ENCODE measurements at places on chromosomes 5 and 9.
A peak's percentile ranks its signal among the peaks of the same experiment; 100 is the strongest.

DNA sequence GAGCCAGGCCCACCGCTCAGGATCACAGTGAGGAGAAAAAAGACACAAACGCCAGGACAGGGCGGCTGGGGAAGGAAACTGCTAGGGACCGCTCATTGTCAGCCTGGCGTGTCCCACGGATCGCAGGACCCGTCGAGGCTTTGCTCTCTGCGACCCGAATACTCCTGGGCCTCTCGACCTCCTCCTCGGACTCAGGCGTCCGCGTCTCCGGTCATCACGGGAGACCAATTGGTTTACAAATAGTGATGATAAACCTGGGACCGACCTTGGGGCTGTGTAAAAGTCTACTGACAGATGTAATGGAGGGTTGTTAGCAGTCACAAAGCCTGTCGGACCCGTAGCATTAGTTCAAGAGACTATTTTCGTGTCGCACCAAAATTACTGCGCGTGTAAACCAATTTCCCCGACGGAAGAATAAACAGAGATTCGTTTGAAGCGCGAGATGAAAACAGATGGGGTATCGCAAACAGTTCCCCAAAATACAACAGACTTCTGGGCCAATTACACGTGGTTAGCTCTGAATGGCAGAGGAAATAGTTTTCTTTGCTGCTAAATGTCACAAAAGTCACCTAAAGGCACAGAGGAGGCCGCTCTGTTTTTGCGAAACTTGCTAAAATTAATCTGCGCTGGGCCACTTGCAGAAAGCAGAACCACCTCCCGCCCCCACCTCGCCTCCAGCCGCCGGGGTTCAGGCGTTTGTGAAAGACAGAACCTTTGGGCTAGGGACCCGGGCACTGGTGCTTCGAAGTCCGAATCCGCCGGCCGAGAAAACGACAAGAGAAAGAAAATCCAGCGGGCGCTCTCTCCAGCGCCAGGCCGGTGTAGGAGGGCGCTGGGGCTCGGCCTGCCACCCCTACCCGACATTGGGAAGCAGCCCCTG lies 67.6 kb downstream of the FOXD1 start:
- no peak for DNase-seq

- DNase-seq, result peak; percentile 46
Observed at GRCh38 chr5:31021181-31021624, 172.3 kb upstream of the CDH6 start.

DNA sequence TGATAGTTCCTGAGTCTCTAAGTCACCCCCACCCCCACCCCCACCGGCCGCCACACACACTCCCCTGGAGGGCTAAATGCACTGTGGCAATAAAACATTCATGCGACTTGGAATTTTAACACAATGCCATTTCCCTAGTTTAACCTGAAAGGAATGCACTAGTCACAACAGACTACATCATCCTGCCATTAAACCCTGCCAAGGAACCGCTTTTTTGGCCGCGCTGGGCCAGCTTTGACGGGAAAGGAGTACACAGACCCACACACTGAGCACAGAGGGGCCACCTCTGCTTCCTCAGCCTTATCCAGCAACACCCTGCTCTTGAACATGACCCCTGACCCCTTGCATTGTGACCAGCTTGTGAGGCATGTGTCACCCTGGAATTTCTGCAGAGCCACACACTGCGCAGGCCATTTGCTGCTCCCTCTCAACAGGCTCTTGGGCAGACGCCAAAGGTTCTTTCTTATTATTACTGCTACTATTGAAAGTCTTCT lies 165.3 kb downstream of the BNC2 start:
- peak; percentile 95 for DNase-seq

GRCh38 chr5:67992923-67993322 lies 222.6 kb upstream of the PIK3R1 start:
- no peak for DNase-seq

- no peak for DNase-seq
Observed at GRCh38 chr9:132440735-132441134, 30.7 kb downstream of the CFAP77 start.

GRCh38 chr9:123828449-123828848 lies 101.5 kb downstream of the DENND1A start:
- DNase-seq, result peak; percentile 1

GRCh38 chr9:4904322-4905134 lies 80.5 kb upstream of the JAK2 start:
- DNase-seq, result no peak

DNA sequence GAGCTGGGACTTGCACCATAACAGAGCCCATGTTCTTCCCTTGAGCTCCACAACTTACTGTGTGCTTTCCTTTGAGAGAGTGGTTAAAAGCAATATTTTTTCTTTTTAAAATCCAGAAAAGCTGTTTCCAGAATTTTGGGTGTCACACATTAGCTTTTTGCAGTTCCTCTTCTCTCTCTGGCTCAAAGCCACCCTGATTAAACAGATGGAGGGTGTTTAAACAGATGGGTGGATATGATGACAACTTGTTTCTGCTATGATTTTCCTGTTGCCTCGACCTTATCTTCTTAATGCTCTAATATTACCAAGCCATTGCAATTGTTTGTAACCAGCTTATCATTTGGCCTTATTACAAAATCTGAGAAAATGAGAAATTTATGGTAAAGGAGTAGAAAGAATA lies 22.9 kb upstream of the CFAP95 start:
- DNase-seq, result no peak

GRCh38 chr9:121929893-121930875 lies 162.9 kb downstream of the TTLL11 start:
- peak; percentile 13 for DNase-seq

DNA sequence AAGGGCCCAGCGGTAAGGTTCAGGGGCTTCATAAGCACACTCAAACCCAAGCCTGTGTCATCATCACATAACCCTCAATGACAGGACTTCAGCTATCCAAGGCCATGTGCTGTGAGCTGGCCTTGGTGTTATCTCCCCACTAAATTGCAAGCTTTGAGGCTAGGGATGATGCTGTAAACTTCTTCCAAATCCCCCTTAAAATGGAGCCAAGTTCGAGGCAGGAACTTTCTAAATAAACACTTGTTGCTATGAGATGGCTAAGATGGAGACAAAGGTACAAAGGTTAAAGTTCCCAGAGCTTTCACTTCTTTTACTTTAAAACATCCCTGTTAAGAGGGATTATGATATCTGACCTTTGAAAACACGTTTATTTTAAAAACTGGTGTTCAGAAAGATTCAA lies 123.6 kb downstream of the MYO10 start:
- DNase-seq, result no peak

DNA sequence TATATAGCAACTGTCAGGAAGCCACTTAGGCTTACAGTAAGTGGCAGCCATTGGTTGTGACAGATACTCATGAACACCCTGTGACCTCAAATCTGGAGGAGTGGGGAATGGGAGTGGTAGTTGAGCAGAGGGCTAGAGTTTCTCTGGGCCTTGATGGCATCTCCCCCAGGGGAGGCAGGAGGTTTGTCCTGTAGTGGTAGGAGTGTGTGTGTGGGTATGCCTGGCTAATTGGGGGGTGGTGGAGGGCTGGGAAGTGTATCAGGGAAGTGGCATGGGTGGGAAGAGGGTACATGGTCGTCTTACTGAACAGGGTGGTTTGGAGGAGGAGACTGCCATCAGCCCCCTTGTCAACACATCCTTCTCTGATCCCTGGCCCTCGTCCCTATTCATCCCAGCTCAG lies 71.5 kb downstream of the PSD2 start:
- DNase-seq, result no peak

- DNase-seq, result peak; percentile 83
Observed at GRCh38 chr9:25677301-25678146, 720 bp downstream of the TUSC1 start.

GRCh38 chr5:148841519-148841918 lies 15.1 kb downstream of the ADRB2 start:
- no peak for DNase-seq

DNA sequence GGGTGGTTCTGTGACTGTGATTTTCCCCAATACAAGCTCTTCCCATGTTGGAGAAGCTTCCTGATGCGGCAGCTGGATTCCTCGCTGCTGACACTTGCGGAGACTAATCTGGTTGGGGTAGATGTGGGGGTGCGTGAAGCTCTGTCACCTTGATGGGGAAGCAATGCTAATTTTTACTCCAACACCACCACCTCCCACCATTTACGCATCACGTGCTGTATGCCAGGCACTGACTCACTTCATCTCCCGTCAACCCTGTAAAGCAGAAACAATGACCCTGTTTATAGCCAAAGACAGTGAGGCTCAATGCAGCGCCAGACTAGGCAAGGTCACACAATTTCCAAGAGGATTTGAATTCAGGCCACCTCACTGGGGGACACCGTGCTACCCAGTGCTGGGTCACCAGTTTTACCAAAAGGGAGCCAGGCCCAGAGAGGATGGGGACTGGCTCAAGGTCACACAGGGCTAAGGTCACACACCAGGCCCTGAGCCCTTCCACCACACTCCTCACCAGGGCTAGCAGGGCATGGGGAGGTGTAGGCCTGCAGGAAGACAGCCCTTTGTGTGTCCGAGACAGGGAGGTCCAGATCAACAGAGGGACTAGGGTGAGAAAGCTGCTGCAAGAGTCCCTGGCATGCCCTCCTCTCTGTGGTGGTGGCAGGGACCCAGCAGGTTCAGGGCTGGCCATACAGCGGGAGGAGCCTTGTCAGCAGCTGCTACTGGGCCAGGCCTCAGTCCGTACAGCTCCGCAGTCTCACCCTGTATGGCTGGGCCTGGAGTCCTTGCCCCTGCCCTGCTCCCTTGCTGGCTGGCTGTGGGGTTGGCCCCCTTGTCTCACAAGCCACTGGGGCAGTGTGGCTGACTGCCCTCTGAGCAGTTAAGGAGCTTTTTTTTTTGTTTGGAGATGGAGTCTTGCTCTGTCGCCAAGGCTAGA lies 3.3 kb downstream of the STKLD1 start:
- DNase-seq, result no peak

GRCh38 chr5:104915226-104915625 lies 1352.6 kb upstream of the NUDT12 start:
- DNase-seq, result no peak

GRCh38 chr5:171776770-171777759 lies 8.6 kb upstream of the SMIM23 start:
- DNase-seq, result no peak

GRCh38 chr9:109036744-109037680 lies 23.7 kb upstream of the CTNNAL1 start:
- DNase-seq, result peak; percentile 9

DNA sequence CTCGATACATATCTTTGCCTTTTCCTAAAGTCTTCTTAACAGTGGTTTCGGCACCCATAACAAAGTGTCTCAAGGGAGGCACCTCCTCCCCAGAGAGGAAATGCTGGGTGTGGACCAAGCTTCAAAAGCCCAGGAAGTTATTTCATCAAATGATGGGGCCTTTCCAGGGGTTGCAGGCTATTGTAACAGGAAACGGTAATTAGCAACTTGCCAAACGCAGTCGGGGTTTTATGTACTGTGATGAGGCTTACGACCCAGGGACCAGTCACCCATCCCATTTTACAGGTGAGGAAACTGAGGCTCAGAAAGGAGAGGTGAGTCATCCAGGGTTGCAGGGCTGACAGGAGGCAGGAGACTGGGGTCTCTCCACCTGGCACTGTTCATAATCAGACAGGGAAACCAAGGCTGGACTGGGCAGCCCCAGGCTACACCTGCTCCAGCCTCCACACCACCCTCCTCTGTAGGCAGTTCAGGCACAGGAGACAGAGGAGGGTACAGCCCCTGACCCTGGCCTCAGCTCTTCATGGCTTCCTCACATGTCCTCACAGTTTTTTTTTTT lies 30.0 kb upstream of the SUSD3 start:
- no peak for DNase-seq

GRCh38 chr5:115381911-115382662 lies 85.6 kb upstream of the CCDC112 start:
- DNase-seq, result no peak

- no peak for DNase-seq
Observed at GRCh38 chr5:54275361-54275760, 35.0 kb downstream of the ARL15 start.

- DNase-seq, result no peak
Observed at GRCh38 chr9:107768224-107768623, 278.7 kb upstream of the KLF4 start.

DNA sequence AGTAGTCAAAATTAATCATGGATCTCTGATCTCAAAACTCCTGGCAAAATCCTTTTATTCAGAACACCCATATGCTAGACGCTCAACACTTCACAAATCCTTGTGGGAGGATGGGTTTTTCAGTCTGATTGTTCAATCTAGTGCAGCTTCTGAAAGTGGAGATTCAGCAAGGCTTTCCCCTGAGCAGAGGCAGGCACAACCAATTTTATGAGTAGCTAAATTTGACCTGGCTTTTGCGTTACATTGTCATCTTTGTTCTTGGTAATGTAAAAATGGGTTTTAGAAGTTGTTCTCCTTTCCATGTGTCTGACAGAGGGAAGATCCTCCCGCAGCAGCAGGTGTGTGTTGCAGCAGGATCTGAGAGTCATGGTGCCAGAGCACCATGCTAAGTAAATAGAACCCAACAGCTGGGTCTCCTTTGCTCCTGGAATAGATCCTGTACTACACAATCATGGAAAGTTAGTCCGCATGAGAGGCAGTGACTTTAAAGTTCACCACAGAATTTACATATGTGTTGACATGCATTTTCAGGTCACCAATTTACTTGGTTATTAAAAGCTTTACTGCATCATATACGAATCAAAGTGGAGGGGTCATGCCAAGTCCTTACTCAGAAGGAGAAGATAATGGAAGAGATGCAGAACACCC lies 70.1 kb upstream of the MEF2C start:
- DNase-seq, result no peak

GRCh38 chr5:107364443-107365319 lies 306.1 kb downstream of the EFNA5 start:
- no peak for DNase-seq

DNA sequence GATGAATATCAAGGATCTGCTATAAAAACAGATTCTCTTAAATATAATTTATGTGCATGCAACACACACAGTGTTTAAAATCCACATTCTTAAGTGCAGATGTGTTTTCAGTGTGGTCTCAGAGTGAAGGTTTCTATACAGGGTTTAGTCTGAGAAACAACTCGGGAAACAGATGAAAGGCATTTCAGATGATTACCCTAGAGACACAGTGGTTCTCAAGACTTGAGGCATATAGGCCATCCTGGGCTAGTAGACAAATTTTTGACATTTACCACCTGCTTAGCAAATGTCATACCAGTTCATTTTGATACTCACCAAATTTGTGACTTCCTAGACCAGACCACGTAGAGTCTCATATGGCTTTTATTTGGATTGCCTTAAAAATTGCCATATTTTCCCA lies 216.5 kb downstream of the ARL15 start:
- DNase-seq, result no peak

DNA sequence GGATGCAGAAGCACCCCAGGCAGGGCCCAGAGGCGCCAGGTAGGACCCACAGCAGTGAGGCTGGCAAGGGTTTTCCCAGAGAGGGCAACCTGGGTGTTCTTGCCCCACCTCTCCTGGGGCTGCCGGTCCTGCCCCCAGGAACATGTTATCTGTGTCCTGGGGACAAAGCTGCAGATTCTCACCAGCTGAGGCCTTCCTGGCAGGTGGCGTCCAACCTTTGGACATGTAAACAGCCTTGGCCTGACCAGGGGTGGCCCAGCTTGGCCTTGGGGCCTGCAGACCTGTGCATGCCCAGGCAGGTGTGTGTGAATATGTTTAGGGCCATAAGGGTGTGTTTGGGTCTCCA lies 101.8 kb upstream of the LARP1 start:
- no peak for DNase-seq
